Prostate gland (tissue), 2 donors: ENCODE measurements at places on chromosomes 12 and 14.

GRCh38 chr12:95742586-95742985 is 48.0 kb downstream of the NTN4 start:
- peak; percentile 24 for DNase-seq

DNA sequence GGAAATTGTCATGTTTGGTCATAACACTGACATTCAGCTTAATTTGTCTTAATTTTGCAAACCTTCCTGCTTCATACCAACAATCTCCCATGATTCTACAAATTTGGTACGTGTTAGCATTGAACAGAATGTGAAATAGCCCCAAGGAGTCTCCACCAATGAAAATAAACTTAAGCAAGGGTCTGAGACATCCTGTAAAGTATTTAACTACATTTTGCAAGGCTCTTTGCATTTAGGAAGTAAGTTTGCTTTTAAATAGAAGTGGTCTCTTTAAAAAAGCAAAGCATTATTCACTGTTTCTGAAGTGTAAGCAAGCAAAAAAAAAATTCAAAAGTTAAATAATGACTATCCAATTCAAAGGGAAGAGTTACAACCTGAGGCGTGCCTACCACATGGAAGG is 79.9 kb downstream of the WASHC3 start:
- DNase-seq = no peak

DNA sequence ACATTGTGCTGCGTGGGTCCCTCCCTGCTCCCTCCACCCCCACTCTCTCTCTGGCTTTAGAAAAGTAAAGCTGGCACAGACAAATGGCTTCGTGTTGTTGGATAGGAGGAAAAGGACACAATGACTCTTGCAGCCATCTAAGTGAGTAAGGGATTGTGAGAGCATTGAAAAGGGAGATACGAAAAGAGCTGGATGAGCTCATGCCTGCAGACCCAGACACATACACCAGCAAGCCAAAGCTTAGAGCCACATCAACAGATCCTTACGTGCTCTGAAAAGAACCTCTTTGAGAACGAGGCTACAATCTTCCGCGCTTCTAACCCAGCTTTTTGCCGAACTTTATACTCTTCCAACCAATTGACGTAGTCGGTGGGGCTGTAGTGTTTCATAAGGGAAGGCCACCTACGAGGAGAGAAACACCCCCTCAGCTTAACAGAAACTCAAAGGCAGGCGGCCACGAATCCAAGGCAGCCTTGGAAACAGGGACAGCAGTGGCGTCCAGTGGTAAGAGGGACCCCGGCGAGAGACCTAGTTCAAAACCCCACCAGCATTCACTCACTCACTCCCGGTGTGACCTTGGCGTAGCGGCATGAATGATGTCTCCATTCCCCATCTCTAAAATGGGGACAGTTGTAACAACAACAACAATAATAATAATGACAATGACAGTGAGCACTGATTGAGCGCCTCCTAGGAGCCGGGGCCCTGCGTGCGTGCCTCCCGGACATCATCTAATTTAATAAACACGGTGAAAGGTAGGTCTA is 1.1 kb downstream of the FBXO21 start:
- no peak for DNase-seq

GRCh38 chr12:94261119-94261518 is 112.7 kb downstream of the PLXNC1 start:
- no peak for DNase-seq
